ENCODE measurements at places on chromosomes 7 and 10.

DNA sequence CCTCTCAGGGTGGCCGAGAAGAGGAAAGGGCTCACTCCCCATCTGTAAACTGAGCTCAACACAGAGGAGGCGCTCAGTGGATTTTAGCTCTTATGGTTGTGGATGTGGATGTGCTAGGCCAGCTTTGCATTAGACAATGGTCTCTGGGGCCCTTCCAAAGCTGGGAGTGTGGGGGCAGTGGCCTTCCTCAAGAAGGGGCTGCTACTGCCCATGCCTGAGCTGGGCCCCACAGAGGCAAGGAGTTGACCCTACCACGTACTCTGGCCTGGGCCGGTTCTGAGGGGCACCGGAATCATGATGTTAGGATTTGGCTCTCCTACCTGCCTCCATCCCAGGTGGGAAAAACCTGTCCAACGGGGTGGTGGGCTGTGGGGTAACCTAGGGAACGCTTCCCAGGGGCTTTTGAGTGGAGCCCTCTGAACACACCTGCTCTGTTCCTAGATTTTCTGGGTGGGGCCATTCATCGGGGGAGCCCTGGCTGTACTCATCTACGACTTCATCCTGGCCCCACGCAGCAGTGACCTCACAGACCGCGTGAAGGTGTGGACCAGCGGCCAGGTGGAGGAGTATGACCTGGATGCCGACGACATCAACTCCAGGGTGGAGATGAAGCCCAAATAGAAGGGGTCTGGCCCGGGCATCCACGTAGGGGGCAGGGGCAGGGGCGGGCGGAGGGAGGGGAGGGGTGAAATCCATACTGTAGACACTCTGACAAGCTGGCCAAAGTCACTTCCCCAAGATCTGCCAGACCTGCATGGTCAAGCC lies 11.5 kb downstream of the AQP1 start:
- DNase-seq: no peak

DNA sequence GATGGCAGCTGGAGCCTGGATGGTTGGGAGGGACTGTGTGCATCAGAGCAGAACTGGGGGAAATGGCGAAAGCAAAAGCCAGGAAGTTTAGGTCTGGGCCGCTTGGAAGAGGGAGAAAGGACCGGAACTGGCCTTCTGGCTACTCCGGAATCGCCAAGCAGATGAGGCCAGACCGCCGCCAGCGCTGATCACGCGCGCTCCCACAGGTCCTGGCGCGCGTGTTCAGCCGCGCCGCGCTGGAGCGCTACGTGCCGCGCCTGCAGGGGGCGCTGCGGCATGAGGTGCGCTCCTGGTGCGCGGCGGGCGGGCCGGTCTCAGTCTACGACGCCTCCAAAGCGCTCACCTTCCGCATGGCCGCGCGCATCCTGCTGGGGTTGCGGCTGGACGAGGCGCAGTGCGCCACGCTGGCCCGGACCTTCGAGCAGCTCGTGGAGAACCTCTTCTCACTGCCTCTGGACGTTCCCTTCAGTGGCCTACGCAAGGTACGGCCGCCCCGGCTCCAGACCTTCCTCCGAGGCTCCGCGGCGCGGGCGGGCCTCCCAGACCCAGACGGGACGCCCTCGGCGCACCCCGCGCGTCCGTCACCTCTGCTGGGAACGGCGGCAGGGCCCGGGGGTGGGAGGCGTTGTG lies 2.0 kb downstream of the CYP26C1 start:
- DNase-seq: no peak

GRCh38 chr10:27192284-27192683 lies 37.1 kb downstream of the MASTL start:
- DNase-seq: no peak

DNA sequence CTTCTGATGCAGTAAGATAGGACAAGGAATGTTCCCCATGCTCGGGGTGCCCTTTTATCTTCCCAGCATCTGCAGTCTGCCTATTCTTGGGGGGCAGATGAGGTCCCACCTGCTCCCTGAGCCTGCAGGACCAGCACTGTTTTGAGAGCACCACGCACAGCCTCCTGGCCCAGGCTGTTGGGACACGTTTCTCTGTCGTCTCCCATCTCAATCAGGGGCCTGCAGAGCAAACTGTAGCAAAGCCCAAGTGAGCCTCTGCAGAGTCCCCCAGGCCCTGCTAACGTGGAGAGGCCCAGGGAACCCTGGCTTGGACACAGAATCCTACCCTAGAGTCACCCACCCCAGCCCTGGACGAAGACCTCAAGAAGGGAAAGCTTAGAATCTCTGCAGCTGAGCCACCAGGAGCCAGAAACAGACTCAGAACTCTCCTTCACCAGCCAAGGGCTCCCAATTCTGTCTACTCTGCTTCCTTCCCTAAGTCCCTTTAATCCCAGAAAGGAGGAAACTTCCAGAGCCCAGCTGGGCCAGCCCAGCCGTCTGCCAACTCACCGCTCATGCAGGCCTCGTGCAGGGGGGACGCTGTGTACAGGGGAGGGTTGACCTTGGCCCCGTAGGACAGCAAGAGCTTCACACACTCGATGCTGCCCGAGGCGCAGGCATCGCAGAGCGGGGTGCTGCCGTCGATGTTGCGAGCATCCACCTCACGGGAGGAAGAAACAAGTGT lies 15.6 kb downstream of the ASB13 start:
- no peak for DNase-seq

DNA sequence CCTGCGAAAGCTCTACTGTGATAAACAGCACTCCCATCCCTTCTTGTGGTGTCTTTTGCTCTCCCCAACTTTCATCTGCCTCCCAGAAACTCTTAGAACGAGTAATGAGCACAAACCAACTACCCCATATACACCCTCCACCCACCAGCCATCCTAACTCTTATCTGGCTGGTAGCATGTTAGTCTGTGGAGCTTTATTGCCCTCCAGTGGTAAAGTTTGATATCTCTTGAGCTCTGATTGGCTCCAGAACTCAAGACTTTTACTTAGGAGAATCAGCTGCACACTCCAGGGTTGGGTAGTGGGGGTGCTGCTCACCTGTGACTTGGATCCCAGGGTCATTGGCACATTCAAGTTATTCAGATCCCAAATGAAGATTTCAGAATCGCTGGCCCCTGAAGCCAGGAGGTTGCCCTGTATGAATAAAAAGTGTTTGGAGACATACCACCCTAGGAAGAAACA lies 10.9 kb downstream of the SEC31B start:
- no peak for DNase-seq

- DNase-seq: no peak
These were observed 93.4 kb upstream of the PARD3 start for GRCh38 chr10:34908481-34908880.

GRCh38 chr7:50145801-50146338 lies 52.8 kb upstream of the ZPBP start:
- DNase-seq: no peak

DNA sequence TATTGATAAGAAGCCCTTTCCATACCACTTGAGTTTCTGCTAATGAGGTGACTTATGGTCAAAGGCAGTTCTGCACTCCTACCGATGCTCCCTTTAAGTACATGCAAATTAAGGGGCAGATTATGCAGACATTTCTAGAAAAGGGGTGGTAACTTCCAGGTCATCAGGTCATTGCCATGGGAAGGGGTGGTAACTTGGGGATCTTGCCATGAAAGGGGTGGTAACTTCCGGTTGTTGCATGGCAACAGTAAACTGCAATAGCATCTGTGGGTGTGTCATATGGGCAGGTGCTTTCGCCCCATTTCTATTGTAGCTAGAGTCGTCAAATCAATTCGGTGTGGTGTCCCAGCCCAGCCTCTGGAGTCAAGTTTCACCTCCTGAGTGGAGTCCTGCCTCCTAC lies 150.9 kb downstream of the UBE2H start:
- no peak for DNase-seq

DNA sequence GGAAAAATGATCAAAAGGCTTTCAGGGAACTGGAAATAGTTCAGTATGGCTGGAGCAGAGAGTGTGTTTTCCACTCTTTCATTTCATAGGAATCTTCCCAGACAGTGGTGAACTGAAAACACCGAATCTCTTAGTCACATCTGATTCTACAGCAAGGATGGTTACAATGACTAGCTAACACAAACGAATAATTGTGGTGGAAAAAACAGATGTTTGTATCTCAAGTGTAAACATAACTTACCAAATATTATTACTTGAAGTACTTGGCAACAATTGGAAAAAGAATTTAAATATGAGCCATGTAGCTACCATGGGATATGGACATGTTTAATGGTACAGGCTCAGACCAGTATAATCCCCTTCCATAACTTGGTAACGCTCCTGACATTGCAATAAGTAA lies 21.1 kb upstream of the BPGM start:
- DNase-seq: no peak

- no peak for DNase-seq
These were observed 109.6 kb downstream of the TMEM130 start for GRCh38 chr7:98760201-98760651.

GRCh38 chr7:12178317-12178716 lies 32.8 kb upstream of the TMEM106B start:
- DNase-seq: no peak
